Activated CD4-positive, alpha-beta T cell treated with anti-CD3 and anti-CD28 coated beads for 36 hours (primary cell): ENCODE measurements at places on chromosomes 2 and 18.

- DNase-seq, result peak; percentile 29
Observed at GRCh38 chr2:147910990-147911473, 66.2 kb downstream of the ACVR2A start.

DNA sequence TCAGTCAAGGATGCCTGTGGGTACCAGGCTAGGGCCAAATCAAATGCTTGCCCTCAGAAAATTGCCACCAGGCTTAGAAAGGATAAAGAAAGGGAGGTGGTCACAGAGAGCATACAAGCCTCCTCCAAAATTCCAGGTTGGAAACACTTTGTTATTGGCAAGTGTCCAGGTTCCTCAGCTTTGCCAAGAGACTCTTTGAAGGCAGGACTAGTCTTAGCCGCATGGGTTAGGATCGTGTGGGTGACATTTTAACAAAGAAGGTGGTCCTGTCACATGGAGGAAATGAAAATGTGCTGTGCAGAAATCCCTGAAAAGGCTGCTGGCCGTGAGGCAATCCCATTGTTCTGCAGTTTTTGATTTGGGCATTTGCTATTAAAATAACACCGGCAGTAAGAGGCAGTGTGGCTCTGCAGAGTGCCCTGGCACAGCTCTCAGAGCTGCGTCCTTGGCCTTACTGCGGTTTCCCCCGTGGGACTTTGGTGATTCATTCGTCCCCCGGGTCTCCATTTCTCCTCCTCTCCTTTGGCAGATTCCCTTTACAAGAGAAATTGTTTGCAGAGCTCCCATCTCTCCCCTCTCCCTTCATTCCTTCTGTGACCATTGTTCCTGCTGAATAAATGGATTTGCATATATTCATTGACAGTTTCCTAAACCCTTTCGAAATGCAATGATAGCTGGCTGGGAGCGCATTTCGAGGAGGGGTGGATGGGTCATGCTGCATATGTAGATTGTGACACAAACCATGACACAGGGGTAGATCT is 187.3 kb downstream of the VAPA start:
- no peak for DNase-seq

- DNase-seq, result peak; percentile 54
Observed at GRCh38 chr2:23452853-23453420, 68.0 kb downstream of the KLHL29 start.

- no peak for DNase-seq
Observed at GRCh38 chr2:202112041-202112440, 39.0 kb downstream of the KIAA2012 start.

- no peak for DNase-seq
Observed at GRCh38 chr2:45649462-45649857, 2.0 kb upstream of the PRKCE start.

- no peak for DNase-seq
Observed at GRCh38 chr2:10905006-10905861, 6.5 kb upstream of the KCNF1 start.

GRCh38 chr18:69000366-69000765 is 202.5 kb downstream of the CCDC102B start:
- DNase-seq, result no peak

- DNase-seq, result no peak
Observed at GRCh38 chr2:102334486-102334885, 21.1 kb upstream of the IL18R1 start.

- no peak for DNase-seq
Observed at GRCh38 chr2:33430077-33430476, 46.4 kb upstream of the RASGRP3 start.

DNA sequence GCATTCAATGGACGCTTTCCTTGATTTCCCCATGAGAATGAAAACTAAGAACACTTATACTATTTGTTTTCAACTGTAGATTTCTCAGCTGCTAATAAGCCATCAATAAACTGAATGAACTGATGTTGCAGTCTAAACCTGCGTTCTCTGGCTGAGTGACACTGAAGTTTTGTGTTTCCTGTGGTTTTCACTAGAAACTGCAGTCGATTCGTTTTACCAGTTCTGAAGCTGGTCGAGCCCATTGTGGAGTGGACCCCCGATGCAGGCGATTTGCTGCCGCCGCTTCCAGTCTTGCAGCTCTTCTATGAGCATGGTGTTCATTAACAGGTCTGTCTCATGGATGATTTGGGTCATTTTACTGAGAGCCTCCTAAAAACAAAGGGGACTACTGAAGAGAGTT is 50.6 kb upstream of the STAT1 start:
- peak; percentile 18 for DNase-seq

- no peak for DNase-seq
Observed at GRCh38 chr18:61842146-61842545, 50.7 kb downstream of the RNF152 start.

DNA sequence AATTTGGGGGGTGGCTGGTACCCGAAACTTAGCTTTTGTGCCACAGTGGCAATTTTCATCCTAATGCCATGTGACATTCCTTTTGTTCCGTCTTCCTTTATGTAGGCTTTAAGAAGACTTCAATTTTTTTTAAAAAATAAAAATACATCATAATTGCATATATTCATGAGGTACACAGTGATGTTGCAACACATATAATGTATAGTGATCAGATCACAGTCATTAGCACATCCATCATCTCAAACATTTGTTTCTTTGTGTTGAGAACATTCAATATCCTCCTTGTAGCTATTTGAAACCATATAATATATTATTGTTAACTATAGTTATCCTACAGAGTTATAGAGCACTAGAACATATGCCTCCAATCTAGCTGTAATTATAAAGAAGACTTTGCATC is 6.0 kb upstream of the CLIP4 start:
- no peak for DNase-seq

GRCh38 chr2:61619561-61619960 is 81.4 kb upstream of the XPO1 start:
- DNase-seq, result no peak

DNA sequence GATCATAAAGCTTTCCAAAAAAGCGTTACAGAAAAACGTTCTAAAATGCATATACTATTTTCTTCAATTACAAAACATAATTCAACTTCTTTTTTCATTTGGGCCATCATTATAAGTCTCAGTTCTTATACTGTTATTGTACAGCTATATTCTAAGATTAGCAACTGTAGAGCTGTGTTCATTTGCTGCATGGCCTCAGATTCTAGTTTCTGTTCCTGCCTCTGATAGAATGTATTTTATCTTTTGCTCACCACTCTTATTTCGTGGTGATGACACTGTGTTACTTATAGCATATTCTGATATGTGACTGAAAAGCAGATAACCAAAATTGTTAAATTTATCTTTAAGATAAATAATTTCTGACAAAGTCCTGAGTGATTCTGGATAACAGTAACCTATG is 67.2 kb downstream of the PTRHD1 start:
- no peak for DNase-seq

DNA sequence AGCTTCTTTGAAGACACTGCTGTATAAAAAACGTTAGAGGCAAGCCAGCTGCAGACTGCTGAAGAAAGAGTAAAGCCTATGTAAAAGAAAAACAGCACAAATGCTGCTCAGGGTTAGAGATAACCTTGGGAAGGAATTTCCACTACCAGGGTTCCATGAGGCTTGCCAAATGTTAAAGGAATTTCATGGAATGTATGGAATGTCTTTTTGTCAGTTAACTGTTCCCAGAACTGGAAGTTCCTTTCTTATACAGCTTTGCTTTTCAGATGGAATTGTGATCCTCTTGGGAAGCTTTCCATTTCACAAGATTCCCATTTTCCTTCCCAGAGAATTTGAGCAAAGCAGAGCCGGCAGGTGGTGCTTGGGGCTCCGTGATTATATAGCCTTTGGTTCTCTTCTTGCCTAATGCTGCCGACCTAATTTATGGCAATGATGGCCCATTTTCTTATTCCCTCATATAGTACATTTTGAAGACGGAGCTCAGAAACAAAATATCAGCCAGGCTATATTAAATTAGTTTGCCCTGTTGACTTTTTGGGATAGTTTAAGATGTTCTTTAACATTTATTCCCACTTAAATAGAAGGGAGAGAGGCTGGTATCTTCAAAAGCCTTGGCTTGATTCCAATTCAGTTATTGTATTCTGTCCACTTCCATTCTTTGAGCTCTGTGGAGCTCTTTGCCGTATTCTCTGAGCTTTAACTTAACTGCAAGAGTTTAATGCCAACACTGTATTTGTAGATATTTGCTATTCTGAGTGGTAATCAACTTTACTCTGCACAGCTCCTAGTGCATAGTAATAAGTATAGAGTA is 162.3 kb downstream of the PHLPP1 start:
- DNase-seq, result no peak

DNA sequence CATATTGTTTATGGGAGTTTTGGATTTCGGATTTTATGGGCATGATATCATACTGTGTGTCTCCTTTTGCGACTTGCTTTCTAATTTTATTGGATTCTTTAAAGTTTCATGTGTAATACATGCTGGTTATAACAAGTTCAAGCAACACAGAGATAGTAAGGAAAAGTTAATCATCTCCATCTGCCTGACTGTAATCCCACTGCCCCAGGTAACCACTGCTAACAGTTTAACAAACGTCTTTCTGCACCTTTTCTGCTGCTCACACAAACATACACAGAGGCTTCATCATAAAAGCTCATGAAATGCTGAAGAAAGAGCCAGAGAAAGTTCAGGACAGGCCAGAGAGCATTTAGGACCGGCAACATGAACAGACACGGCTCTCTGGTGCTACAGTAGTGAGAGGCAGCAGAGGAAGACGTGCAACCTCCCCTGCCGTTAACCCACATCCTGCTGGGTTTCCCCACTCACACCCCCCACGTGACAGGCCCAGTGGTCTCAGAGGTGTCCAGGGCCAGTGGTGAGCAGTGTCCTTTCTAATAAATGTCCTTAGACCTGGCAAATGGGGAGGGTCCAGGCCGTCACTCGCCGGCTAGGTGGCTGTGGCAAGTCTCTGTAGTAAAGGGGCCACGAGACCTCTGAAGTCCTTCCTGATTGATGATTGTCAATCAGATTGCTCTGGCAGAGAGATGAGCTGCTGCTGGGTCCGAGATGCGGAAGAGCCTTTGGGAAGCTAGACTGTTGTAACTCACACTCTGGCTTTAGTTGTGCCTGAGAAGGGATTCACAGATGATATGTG is 43.0 kb upstream of the SLC1A4 start:
- peak; percentile 78 for DNase-seq

DNA sequence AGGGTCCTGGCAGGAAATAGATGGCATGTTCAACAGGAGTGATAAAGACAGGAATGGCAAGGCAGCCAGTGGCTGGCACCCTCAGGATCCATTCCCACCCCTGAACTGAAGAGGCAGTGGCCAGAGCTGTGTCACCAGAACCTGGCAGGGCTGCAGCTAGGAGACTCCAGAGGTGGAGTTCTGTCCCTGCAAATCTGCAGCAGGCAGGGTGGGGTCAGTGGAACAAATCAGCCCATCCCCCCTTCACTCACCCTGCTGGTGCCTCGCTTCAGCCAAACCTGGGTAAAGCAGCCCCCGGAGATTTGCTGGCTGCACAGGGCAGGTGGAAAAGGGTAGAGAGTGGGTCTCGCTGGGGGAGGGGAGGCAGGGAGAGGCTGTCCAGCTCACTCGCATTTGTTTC is 12.7 kb downstream of the INPP5D start:
- no peak for DNase-seq

GRCh38 chr2:23015651-23016200 is 369.3 kb upstream of the KLHL29 start:
- DNase-seq, result no peak

- no peak for DNase-seq
Observed at GRCh38 chr2:143402451-143402850, 273.2 kb downstream of the ARHGAP15 start.

DNA sequence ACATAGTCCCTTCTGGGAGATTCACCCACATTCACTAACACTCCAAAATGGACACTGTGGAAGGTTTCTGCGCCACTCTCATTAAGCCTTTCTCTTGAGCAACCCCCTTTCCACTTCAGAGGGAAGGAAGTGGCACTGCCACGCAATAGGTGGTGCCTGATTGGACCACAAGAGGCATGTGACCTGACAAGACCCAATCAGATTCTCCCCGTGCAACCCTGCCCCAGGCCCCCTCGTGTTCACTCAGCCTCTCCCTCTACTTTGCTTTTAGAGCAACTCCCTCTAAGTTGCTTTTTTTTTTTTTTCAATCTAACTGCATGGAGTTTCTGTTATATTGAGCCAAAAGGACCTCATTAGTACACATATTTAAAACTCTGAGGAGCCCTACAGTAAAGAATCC is 158.0 kb downstream of the EN1 start:
- no peak for DNase-seq

GRCh38 chr18:47919916-47920315 is 10.5 kb downstream of the SMAD2 start:
- DNase-seq, result no peak

- no peak for DNase-seq
Observed at GRCh38 chr2:64586883-64587481, 62.9 kb downstream of the AFTPH start.
